ENCODE measurements at places on chromosomes 11 and 22. TPM values are rescaled to one million over a fixed set of nuclear protein-coding genes. Genes with fewer than 3 reads are reported as not detected.

CCDC88B gene
- 4.9 TPM for total RNA-seq

GLYAT gene
- 5.6 TPM for total RNA-seq

- DNase-seq = no peak
Measured at GRCh38 chr11:69373251-69373635, 79.3 kb downstream of the MYEOV start.

- no peak for DNase-seq
Measured at GRCh38 chr11:10044618-10045017, 249.4 kb downstream of the SBF2 start.

- DNase-seq = no peak
Measured at GRCh38 chr11:94472916-94473799, 20.5 kb downstream of the MRE11 start.

DNA sequence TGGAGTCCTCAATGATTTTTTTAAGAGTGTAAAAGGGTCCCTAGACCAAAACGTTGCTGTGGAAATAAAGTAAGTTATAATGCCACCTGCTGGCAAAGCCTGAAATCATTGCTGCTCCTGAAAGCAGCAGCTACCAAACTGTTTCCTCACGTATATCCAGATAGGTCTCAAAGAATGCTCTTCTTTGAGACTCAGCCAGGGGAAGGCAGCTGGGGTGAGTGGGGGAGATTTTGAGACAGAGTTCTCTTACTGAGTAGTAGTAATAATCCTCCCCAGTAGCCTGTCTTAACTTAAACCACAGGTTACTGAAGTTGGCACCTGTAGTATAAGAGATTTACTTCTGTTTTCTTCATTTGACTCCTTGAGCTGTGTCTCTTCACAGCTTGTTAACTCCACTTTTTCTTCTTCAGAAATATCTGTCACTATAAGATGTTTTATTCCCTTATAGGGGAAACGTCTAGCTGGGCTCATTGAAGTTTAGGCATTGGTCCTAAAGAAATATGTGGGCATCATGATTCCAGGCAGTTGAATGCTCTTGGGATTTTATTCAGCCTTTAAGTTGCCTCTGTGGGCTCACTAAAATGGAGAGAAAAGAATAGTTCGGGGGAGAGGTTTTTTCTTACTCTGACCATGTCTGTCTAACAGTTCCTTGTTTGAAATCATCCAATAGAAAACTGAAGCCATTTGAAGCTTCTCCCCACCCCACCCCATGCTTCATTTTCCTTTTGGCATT, 77.9 kb downstream of the BTBD10 start:
- no peak for DNase-seq

All from liver (tissue), 10 donors.